ENCODE measurements at places on chromosomes 7 and 10.

DNA sequence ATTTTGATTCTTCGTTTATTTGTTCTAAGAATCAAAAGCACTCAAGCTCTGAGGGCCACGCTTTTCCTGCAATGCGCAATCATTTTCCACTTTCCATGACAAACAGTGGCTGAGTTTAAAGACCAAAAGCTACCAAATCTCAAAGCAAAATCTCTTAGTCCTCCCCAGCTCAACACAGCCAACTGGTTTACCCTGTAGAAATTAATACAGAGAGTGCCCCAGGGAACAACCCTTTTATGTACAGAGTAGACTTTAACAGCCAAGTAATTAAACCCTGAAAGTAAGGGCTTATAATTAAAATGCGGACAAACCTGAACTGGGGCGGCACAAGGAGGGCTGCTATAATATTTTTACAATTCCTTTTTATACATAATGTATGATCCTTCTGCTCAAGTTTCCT is 53.2 kb downstream of the FAM53B start:
- ATAC-seq, result no peak

GRCh38 chr10:48818081-48818480 is 121.6 kb downstream of the LRRC18 start:
- no peak for ATAC-seq

DNA sequence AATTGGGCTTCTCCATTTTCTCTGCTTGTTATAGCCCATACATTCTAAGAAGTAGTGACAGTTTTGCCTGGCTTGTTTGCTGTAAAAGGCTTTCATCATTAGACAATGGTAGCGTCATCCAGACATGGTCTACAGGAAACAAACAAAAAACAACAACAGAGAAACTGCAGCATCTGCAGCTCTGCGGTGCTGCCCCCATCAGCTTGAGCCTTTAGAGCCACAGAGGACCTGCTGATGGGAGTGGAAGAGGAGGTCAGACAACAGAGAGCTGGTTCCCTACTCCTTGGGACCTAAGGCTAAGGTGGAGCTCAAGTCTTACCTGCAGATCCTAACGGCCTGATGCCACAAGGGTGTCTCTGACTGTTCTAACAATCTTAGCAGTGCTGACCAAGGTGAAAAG is 3.1 kb downstream of the INA start:
- no peak for ATAC-seq

DNA sequence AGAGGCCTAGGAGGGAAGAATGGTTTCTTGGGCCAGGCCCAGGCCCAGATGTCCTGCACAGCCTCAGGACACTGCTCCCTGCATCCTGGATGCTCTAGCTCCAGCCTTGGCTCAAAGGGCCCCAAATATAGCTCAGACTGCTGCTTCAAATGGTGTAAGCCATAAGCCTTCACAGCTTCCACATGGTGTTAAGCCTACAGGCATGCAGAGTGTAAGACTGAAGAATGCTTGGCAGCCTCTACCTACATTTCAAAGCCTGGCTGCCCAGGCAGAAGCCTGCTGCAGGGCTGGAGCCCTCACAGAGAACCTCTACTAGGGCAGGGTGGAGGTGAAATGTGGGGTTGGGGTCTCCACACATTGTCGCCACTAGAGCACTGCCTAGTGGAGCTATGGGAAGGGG is 118.1 kb downstream of the TPK1 start:
- ATAC-seq, result no peak

GRCh38 chr10:97781618-97782331 is 10.0 kb upstream of the SFRP5 start:
- ATAC-seq, result no peak

- no peak for ATAC-seq
Observed at GRCh38 chr10:86163522-86164173, 202.9 kb downstream of the GRID1 start.

- peak; percentile 80 for ATAC-seq
Observed at GRCh38 chr10:58775960-58776567, 263.4 kb downstream of the BICC1 start.

GRCh38 chr10:22570733-22571430 is 143.5 kb downstream of the PIP4K2A start:
- ATAC-seq, result no peak

DNA sequence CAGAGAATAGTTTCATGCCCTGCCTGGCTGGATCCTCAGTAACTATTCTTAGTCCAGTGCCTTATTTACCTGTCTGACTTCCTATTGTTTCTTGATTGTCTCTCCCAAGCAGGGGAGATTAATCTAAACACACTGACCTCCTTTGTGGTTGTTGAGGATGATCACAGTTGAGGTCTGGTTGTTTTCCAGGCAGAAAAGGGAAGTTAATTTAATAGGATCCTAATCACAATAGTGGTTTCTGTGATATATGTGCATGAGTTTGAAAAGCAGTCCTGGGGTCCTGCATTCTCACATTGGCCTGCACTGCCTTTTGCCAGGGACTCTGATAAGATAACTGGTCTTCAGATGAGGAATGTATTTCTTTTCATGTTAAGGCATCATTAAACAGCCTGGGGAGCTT is 130.1 kb downstream of the SND1 start:
- no peak for ATAC-seq

DNA sequence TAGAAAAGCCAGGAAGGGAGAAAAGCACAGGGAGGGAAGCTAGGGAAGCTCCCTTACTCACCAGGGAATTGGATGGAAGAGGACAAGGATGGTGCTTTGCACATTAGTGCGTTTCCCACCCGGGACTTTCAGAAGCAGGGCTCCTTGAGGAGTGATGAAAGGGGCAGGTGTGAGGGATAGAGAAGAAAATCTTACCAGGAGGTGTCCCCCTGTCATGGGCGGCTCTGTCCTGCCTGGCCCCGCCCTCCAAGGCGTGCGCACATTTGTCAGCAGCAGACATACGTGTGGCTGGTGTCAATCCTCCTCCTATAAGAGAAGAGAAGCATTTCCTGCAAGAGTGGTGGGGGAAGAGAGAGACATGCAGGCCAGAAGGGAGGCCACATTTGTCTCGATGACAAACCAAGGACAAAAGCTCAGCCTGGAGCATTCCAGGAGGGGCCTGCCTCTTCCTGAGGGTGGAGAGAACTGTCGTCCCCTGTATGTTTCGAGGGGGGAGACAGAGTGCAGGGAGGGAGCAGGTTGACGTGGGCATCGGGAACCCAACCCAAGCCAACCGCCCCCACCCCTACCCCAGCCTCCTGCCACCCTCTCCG is 47.4 kb upstream of the COMTD1 start:
- no peak for ATAC-seq

DNA sequence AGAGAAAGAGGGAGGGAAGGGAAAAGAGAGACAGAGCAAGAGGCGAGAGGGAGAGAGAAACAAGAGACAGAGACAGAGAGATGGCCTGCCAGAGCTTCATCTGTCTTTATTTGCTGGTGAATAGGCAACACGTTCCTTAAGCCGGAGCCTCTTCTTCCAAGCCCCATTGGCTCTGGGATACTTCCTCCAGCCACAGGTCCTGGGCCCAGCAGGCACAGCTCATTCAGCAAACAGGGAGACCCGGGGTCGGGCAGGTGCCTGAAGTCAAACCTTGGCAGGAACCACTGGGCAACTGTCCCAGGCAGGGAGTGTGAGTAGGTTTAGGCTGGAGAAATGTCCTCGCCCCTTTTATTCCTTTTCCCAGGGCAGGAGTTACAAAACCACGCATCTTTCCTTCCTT is 68.2 kb downstream of the MYL10 start:
- ATAC-seq, result no peak

DNA sequence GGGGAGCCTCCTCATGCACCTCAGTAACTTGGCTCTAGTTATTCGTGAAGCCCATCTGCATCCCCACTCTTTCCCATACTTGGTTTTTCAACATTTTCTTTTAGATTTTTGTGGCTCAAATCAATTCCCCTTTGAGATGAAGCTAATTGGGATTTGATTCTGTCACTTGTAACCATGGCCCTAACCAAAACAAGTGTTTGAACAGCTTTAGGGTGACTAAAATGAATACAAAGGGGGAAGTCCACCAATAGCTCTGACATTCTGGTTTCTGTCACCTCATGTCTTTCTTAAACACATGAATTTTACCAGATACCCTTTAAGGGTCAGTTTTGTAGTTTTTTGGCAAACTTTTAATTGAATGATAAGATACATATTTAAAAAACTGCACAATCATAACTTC is 87.0 kb downstream of the PCGF5 start:
- no peak for ATAC-seq

- peak; percentile 65 for ATAC-seq
Observed at GRCh38 chr10:114876602-114877300, 55.2 kb downstream of the FHIP2A start.

GRCh38 chr7:42575171-42575570 is 336.7 kb downstream of the C7orf25 start:
- no peak for ATAC-seq

GRCh38 chr7:37047260-37047659 is 323.0 kb upstream of the AOAH start:
- ATAC-seq, result no peak

DNA sequence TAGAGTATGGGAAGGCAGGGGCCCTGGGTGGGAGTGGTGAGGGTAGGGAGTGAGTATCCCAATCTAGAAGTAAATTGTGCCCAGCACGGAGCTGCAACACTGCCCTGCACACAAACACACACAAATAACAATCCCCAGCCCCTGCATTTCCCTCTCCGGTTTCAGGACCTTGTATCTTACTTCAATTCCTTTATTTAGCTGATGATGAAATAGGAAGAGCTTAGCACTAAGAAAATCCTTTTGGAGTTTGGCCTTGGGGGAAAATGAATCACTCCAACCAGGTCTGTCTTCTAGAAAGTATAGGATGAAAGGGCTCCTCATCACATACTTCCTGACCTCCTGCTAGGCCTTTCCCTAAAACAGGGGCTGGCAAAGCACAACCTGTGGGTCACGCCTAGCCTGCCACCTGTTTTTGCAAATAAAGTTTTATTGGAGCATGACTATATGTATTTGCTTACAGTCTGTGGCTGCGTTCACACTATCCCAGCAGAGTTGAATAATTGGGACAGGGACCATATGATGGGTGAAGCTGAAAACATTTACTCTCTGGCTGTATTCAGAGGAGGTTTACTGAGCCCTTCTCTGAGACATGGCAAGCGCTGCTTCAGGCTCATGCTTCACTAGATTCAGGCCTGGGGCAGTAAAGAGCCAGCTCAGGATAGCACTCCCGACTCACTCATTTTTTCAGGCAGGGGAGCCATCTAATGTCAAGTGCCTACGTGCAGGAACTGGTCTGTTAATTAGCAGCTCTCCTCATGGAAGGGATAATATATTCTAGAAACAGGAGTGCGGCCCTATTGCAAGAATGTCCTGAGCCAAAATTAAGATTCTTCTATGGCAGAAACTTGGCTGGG is 111.0 kb downstream of the EGFR start:
- peak; percentile 11 for ATAC-seq

DNA sequence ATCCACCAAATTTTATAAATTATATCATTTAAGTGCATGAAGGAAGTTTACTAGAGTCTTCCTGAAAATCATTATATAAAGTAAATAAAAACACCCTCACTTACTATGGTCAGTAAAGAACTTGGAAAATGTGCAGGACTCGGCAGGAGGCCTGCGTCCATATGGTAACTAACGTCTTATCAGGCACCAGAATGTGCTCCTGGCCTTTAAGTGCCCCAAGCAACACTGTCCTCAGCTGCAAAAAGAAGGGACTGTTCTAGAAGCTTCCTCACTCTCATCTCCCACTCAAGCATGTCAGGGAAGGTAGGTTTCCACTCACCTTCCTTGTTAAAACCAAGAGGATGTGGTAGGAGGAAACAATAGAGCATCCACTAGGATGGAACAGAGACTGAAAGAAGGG is 11.3 kb downstream of the SFMBT2 start:
- no peak for ATAC-seq

DNA sequence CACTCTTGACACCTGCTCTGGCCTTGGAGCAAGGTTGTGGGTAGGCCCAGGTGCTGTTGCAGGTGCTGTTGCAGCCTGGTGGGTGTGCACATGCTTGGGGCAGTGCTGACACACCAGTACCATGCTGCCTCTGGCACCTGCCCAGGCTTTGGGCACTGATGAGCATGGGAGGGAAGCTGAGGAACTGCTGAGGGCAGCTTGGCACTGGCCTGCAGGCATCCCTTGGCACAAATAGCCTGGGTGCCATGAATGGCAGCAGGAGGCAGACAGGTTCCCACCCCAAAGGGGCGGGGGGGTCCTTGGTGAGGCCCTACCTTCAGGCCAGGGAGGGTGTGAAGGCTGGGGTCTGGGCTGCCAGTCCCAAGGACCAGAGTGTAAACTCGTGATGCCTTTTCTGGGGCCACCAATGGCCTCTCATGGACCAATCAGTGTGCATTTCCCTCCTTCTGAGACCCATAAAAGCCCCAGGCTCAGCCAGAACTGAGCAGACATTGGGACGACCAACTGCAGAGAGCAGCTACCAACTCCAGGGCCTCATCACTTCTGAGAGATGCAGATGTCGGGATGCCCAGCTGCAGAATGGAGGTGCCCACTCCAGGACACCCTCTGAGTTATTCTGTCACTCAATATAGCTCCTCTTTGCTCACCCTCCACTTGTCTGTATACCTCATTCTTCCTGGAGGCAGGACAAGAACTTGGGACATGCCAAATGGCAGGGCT is 547.4 kb downstream of the ZWINT start:
- no peak for ATAC-seq

DNA sequence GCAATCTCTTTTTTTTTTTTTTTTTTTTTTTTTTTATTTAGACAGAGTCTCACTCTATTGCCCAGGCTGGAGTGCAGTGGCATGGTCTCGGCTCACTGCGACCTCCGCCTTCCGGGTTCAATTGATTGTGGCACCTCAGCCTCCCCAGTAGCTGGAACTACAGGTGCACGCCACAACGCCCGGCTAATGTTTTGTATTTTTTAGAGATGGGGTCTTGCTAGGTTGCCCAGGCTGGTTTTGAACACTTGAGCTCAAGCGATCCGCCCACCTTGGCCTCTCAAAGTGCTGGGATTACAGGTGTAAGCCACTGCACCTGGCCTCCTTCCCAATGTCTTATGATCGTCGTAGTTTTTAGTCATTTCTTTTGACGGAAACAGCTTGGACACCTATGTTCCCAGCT is 6.6 kb upstream of the ZNF853 start:
- no peak for ATAC-seq

DNA sequence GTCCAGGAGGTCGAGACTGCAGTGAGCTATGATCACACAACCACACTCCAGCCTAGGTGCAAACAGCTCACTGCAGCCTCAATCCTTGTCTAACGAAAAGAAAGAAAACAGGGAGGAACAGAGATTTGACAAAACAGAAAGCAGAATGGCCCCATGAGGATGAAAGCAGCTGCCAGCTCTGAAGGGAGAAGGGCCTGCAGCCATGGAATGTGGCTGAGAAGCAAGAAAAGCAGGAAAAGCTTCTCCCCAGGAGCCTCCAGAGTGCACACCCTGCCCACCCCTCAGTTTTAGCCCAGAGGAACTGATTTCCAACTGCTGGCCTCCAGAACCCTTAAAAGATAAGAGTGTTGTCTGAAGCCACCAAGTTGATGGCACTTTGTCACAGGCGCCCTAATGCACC is 13.0 kb downstream of the ESYT2 start:
- ATAC-seq, result no peak

GRCh38 chr7:80900583-80901576 is 18.0 kb downstream of the SEMA3C start:
- peak; percentile 82 for ATAC-seq

GRCh38 chr7:107694386-107694785 is 33.8 kb downstream of the SLC26A4 start:
- no peak for ATAC-seq

GRCh38 chr7:3438352-3438751 is 137.3 kb downstream of the SDK1 start:
- no peak for ATAC-seq

GRCh38 chr10:3746634-3747033 is 38.4 kb downstream of the KLF6 start:
- no peak for ATAC-seq

- ATAC-seq, result no peak
Observed at GRCh38 chr7:105402221-105403095, 13.7 kb upstream of the SRPK2 start.

- ATAC-seq, result no peak
Observed at GRCh38 chr7:45173596-45174327, 16.2 kb downstream of the RAMP3 start.

Data from gastroesophageal sphincter (tissue), 4 donors.